NCI-H526 (cell line): ENCODE measurements at places on chromosomes 3 and 15.
A peak's percentile ranks its signal among the peaks of the same experiment; 100 is the strongest.

- DNase-seq = no peak
Measured at GRCh38 chr3:197730200-197730599, 6.5 kb downstream of the RUBCN start.

- DNase-seq = no peak
Measured at GRCh38 chr3:57393977-57394376, 101.5 kb upstream of the ASB14 start.

DNA sequence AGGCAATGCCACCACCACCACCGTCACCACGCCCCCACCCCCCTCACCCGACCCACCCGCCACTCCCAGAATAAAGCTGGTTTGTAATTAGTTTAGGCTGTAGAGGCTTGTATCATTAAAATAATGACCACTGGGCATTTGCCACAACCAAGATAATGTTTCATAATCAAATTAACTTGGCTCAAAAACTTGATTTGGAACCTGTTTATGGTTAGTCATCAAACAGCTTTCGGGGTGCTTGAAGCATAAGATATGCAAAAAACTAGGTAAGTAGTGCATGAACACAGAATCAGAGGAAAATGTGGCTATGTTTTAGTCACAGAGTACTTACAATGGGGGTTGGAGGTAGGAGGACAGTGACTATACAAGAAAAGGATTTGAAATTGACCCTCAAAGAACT lies 115.1 kb downstream of the FHIT start:
- no peak for DNase-seq

- DNase-seq = peak; percentile 70
Measured at GRCh38 chr15:86231864-86232721, 152.4 kb downstream of the AGBL1 start.

DNA sequence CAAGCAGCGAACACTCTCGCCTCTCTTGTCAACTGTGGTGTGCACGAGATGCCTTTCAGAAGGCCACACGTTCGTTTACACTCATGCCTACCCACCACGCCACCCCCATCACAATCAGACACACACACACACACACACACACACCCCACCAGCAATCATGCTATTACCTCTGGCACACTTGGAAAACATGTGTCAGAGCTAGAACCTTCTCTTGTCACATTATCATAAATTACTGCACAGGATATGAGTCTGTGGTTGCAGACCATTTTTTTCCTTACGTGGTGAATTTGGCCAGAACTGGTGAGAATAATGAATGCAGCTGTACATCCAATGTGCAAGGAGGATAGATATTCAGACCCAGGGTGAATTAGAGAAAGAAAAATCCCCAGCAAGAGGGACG lies 52.4 kb downstream of the TRIM69 start:
- no peak for DNase-seq

DNA sequence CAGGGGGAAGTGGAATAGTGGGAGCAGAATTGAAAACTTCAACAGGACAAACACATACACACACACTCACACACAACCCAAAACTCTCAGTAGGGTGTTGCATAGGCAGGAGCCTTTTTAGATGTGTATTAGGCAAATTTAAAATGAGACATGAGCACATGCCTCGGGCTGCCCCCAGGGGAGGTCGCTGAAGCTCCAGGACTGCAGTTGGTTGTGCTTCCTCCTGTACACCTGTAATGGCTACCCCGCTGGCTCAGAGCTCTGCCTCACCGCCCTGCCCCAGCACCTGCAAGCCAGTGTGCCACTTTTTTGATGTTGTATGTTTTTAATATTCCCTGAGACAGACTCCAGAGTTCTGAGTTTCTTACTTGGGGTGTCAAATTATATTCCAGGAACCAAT lies 303.4 kb upstream of the NR2E3 start:
- no peak for DNase-seq

- DNase-seq = no peak
Measured at GRCh38 chr3:15783361-15783969, 14.3 kb downstream of the ANKRD28 start.

DNA sequence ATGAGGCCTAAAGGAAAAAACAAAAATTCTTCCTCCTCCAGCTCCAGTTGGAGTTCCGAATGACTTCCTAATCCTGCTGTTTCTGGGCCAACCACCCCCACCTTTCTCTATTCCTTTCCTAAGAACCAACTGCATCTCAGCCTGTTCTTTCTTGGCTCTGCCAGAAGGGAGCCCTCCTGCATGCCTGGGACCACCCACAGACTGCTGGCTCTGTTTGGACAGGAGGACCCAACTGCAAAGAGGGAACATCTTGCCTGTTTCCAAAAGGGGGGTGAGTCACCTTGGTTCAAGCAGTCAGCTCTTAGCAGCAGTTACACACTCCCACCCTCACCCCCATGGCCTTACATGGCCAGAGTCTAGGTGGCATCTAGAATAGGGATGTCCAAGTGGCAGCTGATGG lies 116.0 kb upstream of the PRICKLE2 start:
- DNase-seq = no peak

GRCh38 chr3:169634618-169635236 lies 28.8 kb downstream of the MECOM start:
- no peak for DNase-seq

DNA sequence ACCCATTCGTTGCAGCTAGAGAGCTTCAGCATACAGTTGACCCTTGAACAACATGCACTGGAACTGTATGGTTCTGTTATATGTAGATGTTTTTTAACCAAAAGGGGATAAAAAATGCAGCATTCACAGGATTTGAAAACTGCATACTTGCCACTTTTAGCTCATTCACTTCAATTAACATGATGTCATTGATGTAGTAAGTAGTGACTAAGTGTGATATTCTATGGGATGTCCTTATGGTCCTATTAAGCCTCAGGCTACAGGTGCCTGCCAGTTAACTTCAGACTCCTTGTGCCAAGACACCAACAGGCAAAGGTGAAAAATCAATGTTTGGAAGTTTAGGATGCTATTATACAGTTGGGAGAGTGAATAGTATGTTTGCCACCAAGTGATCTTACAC lies 553.6 kb upstream of the NECTIN3 start:
- no peak for DNase-seq

- DNase-seq = peak; percentile 45
Measured at GRCh38 chr3:59996056-59996455, 946.2 kb upstream of the CFAP20DC start.

- no peak for DNase-seq
Measured at GRCh38 chr3:172511783-172512762, 11.2 kb downstream of the TNFSF10 start.

DNA sequence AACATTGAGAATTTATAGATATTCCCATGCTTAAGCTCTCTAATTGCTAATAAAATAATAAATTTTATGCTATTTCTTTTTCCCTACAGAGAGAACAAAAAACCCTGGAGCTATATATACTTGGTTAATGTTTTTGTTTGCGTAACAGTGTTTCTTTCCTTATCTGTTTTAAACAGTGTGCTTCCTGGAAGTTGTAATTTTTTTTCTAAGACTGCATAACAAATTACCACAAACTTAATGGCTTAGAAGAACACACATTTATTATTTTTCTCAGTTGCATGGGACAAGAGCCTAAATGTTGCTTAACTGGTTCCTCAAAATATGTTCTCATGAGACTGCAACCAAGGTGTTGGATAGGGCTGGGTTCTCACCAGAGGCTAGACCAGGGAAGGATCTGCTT lies 49.7 kb upstream of the DPH6 start:
- no peak for DNase-seq

DNA sequence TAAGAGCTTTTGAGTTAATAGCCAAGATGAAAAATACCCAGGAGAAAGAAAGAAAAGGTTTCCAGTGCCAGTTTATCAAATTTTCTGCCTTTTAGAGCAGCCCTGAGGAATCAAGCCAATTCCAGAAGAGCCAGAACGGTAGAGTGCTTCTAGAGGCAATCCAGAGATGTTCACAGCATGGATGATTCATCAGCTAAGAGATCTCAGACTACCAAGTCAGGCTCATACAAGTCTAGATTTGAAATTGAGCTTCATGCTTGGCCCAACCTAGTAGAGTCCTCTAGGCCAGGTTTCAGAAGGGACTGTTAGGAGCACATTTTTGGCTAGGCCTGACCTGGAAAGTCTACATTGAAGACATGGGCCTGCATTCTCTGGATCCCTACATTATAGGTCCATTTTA lies 15.5 kb downstream of the WDR48 start:
- DNase-seq = no peak

DNA sequence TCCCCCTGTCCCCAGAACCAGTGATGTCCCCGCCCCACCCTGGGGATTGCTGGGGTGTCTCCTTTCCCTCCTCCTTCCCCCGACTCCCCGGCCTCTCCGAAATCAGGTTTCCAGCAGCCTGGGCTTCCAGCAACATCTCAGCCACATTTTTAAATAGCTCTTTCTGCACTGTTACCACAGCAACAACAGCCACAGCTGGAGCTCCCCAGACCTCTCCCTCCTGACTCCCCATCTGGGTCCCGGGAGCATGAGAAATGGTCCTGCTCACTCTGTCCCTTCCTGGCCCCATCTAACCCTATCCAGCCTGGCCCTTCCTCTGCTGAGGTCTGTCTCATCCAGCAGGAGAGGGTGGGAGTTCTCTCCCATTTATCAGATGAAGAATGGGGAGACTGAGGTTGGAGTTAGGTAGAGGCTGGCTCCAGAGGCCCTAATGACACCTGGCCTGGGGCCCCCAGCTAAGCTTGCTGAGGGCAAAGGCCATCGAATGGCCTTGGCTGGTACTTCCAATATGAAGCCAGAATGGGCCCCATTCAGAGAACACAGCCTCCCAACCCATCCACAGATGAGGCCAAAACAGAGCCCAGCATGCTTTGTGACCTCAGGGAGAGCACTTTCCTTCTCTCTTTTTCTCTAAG lies 1.5 kb downstream of the CAMK1 start:
- no peak for DNase-seq

GRCh38 chr15:67715170-67715569 lies 110.1 kb upstream of the SKOR1 start:
- DNase-seq = peak; percentile 66

DNA sequence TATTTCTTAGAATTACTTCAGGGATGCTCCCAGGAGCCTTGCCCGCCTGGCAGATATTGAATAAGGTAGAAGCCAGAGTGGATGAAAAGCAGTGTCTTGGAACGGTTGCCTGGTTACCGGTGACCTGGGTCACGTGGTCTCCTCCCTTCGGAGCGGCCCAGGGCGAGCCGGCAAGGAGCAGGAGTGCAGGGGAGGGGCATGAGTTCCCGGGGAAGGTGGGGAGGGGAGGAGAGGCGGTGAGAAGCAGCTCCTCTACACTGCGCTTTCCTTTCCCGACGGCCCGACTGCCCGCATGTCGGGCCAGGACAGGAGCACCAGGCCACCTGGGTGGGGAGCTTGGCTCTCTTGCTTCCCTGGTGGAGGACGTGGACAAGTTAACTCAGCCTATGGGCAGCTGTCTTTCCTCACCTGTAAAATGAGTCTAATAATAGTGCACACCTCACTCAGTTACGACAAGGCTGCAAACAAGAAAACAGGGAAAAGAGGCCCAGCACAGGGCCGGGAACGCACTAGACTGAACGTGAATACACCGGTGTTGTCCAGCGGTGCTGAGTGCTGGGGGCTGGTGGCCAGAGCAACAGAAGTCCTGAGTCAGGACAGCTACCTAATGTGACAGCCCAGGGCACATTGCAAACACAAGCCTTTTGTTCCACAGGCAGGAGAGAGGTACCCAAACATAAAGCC lies 198.3 kb downstream of the ADAMTS9 start:
- peak; percentile 87 for DNase-seq

DNA sequence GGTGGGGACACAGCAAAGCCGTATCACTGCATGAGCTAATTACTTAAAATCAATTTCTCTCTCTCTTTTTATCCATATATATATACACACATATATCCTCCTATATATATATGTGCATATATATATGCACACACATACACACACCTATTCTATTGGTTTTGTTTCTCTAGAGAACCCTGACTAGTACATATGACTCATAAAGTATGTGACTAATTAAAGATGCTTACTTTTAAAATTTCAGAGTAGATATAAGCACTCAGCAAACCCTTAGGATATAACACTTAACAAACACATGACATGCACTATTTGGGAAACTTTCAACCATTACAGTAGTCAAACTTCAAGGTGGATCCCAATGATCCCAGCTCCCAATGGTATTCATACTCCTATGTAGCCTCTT lies 732.6 kb downstream of the ROBO2 start:
- DNase-seq = no peak

DNA sequence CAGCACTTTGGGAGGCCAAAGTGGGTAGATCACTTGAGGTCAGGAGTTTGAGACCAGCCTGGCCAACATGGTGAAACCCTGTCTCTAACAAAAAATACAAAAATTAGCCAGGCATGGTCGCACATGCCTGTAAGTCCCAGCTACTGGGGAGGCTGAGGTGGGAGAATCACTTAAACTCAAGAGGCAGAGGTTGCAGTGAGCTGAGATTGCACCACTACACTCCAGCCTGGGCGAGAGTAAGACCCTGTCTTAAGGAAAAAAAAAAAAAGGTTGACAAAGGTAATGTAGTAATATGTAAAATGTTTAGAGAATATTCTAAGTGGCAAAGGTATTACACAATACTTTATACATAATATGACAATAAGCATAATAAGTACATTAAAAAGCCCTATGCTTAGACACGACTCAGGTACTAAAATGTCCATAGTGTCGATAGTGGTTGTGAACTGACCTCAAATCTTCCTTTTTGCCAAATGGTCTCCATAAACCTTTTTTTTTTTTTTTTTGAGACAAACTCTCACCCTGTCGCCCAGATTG lies 16.5 kb downstream of the RPN1 start:
- DNase-seq = no peak

DNA sequence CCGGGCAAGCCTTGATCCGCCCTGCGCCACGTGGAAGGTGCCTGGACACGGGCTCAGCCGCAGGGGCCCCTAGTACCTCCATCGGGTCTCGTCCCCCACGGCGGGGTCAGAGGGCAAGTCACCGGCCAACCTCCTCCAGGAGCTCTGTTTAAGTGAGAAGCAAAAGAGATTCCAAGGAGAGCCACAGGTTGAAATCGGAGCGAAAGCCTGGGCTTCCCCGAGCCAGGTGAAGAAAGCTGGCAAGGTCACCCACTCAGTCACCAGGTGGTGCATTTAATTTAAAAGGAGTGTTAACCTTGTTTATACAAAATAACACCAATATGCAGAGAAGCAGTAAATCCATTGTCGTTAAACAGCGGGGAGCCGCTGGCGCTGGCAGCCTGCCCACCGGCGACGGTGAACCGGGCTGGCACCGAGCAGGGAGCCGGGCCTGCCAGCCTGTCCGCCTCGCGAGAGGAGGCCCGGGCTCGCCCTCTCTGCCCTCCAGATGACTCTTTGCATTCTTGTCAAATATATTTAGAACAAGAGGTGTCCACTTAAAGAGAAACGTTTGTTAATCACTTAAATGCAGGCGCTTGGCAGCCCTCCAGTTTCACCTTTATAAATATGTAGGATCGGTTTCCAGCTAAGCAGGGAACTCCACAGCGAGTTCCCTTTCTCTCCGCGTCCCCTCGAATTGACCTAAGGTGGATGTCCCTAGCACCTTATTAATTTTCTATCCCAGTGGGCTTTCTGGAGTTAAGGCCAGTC lies 277.3 kb upstream of the NR2F2 start:
- peak; percentile 60 for DNase-seq
